Activated CD8-positive, alpha-beta memory T cell treated with anti-CD3 and anti-CD28 coated beads for 48 hours (primary cell): ENCODE measurements at places on chromosomes 11 and 22.

- DNase-seq = no peak
These were observed 6.1 kb upstream of the CHST1 start for GRCh38 chr11:45671246-45672171.

DNA sequence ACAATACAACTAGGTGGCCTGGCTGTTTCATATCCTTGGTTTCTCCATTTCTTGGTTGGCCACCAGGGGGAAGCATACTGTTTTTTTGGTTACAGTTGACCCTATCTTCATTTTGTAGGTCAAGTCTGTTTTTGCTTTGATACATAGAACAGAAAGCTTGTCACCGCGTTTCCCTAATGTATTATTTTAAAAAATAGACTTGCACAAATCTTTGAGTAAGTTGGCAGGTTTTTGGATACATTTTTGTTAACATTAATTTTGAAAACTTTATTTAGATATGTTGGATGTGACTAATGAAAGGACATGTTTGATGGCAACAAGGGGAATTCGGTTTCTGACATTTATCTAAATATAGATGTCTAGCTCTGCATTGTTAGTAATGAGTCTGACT, 3.0 kb downstream of the NCR3LG1 start:
- DNase-seq = peak; percentile 16

- no peak for DNase-seq
These were observed 542.9 kb downstream of the NTM start for GRCh38 chr11:131913267-131913666.

- DNase-seq = no peak
These were observed 3.1 kb downstream of the KRTAP5-1 start for GRCh38 chr11:1581976-1582375.

DNA sequence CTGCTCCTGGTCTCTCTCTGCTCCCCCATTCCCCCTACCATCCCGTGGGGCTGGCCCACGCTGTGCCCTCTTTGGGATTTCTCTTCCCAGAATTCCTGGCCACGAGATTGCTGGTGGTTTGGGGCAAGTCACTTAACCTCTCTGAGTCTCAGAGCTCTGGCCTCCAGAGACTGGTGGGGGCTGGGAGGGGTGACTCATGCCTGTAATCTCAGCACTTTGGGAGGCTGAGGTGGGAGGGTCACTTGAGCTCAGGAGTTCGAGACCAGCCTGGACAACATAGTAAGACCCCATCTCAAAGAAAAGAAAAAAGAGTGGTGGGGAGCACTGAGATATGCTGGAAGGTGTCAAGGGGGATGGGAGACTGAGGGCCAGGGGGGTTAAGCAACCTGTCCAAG, 18.3 kb downstream of the OTUB1 start:
- DNase-seq = no peak

GRCh38 chr11:117121176-117121575, 22.9 kb upstream of the PAFAH1B2 start:
- DNase-seq = no peak

DNA sequence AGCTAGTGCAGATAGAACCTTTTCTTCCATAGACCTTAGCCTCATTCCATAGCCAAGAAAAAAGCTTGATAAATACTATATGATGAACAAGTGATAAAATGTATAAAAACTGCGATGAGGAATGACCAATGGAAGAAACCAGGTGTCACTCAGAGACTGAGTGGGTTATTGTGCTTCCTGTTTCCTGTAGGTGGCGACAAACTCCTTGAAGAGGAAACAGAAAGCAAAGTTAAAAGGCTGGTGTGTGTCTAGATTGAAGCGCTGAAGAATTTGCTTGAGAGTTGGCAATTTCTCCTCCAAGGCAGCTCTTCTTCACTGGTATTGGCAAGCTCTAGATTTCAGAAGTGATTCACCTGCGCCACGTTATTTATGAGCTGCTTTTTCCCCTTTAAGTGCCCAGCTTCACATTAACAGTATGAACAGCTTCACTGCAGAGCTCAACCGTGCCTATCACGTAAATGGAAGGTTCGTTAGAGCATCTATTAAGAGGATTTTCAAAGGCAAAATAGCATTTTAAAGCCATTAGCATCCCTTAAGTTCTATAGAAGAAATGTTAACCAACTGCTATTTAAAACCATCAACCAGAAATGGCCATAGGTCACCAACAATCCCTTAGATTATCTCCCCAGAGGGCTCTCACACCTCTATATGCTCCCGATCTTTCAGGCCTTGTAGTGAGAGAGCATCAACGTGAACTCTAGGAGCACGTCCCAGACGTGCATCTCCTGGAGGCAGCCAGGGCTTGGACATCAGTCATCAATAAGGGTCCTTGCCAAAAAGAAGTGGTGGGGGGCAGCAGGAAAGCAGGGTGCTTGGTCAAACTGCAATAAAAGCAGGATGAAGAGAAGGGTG, 179.4 kb downstream of the CADM1 start:
- DNase-seq = no peak

GRCh38 chr22:35334004-35334403, 34.3 kb downstream of the TOM1 start:
- DNase-seq = no peak

- DNase-seq = no peak
These were observed 6.5 kb downstream of the MTMR2 start for GRCh38 chr11:95917193-95918036.

- DNase-seq = no peak
These were observed 54.8 kb downstream of the PTPRJ start for GRCh38 chr11:48034926-48035871.

DNA sequence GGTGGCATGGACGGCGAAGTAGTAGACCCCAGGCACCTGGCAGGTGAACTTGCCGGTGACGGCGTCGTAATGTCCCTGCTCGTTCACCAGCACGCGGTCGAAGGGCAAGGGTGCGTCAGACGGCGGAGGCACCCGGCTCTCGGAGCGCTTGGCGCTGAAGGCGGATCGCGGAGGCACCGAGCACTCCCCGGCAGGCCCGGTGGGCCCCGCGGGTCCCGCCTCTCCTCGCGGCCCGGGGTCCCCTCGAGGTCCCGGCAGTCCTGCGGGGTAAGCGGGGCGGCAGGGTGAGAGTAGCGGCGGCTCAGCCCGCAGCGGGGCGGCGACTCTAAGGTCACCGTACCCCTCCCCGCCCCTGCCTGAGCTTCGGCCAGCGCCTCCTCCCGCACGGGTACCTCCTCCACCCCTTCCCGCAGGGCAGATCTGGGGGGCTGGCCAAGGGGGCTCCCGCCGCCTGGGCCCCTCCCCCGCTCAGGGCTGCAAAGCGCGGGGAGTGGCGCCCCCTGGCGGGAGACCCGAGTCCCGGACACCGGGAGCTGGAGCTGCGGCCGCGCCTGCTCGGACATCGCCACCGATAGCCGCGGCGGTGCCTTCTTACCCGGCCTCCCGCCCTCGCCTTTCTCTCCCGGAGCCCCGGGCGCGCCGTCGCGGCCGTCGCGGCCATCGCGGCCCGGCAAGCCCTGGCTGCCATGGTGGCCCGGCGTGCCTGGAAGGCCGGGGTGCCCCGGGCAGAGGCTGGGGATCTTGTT, 921 bp downstream of the C1QTNF5 start:
- DNase-seq = no peak

DNA sequence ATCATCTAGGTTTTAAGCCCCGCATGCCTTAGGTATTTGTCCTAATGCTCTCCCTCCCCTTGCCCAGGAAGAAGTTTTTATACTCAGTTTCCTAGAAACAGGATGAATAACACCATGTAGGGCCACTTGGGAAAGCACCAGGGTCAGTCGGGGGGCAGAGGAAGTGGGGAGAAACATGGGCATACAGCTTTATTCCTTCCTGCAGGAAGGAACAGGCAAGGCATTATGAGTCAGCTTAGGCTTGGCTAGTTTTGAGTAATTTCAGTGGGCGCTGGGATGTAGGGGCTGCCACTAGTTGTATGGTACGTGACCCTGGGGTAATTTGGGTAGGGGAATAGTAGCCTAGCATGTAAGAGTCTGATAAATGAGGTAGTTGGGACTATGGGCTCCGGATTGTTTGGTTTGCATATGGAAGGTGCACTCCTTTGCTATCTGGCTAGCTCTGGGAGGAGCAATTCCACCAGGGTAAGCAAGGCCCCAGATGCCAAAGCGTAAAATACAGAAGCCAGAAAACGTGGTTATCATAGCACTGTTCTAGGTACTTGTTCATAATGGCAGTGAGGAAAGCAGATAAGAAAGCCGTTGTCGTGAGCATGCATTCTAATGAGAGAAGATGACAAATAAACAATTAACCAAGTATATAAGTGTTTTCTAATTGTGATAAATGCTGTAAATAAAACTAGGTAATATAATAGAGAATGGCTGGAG, 24.8 kb downstream of the ACER3 start:
- DNase-seq = no peak

- DNase-seq = no peak
These were observed 406.6 kb upstream of the ANO3 start for GRCh38 chr11:25925359-25925758.

DNA sequence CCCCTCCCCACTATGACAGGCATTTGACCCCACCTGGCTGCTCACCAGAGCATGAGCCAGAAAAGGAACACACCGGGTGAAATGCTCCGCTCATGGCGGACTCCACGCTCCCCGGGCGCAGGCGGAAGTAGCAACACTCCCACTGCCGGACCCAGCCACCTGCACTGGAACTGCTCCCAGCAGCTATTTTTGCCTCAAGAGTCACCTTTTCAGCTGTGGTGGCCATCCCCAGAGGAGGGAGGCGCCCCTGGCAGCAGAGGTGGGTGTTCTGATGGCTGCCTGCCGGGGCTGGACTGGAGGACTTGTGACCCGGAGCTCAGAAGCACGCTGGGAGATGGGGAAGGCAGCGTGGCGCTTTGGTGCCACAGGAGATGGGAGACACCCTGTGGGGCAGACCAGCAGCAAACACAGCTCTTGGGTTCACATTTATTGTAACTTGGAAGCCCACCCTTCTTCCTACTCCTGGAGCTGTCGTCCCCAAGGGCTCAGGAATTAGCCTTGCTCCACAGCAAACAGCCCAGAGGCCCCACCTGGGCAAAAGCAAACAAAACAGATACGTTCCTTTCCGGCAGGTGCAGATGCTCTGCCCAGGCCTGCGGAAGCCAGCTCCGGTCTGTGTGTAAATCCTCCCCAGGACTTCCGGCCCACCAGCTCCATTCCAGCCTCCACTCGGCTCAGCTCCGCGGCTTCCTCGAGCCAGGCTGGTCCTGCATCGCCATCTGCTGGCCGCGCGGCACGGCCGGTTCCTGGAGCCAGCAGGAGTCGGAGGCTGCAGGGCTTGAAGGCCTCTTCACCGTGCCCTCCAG, 3.7 kb downstream of the RPS19BP1 start:
- peak; percentile 81 for DNase-seq

- DNase-seq = no peak
These were observed 20.3 kb downstream of the ARFGAP2 start for GRCh38 chr11:47156333-47156732.

DNA sequence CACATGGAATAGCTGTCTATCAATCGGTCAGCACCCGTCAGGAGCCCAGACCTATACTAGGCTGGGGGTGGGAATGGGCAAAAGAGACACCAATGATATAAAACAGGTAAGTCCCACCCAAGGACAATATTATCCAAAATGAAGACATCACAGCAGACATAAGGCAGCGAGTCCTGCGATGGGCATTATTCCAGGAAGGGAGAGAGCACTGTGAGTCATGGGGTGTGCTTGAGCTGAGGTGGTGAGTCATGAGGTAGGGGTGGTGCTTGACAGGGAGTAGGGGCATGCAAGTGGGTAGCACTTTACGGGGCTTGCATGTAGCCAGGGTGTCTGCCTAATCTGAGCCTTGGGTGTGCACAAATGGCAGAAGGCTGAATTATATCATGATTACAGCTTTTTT, 605.0 kb upstream of the CADM1 start:
- DNase-seq = no peak

DNA sequence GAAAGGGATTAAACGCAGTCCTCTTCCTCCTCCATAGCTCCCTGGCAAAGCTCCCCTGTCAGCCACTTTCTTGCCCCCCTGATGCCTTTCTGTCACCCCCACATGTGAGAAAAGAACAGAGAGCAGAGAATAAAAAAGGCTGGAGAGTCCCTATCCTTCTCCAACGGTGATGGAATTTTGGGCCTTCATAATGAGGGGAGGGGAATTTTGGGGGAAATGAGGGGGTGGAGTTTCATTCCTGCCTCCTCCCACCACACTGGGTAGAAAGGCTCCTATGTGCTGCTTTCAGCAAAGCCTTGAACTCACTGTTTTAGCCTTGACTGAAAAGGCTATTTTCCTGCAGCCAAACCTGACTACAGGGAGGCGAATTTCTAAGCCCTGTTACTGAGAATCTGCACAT, 59.3 kb downstream of the C11orf58 start:
- DNase-seq = no peak

DNA sequence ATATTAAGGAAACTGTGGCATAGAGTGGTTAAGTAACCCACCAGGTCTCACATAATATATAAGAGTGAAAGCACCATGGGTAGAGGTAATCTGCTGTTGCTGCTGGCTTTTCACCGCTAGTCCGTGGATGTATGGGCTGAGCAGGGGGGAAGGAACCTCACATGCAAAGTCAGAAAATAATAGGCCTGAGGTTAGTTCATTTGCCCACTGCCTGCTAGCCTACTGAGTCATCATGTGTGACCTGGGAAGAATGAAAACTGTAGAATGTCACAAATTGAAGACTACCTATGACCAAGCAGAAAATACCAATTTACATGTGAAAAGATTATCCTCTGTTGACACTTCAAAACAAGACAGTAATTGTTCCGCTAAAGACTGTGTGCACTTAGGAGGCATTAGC, 560.1 kb upstream of the FAT3 start:
- DNase-seq = no peak

- DNase-seq = no peak
These were observed 347.8 kb downstream of the CNTN5 start for GRCh38 chr11:99368583-99368982.

DNA sequence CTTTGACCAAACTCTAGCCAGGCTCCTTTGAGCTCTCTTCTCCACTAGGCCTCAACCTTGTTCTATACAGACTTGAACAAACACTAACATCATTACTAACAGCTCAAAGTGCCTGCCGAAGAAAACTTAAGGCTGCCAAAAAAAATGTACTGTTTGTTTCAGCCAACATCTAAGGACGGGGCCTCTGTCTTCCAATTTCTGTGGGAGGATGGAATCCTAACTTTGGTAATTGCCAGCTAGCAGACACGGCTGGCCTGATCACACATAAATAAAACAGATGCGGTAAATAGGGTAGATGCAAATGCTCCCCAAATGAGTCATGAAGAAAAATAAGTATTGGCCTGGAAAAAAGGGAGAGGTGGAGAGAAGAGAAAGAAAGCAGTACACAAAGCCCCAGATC, 394.3 kb downstream of the TMEM135 start:
- DNase-seq = no peak

DNA sequence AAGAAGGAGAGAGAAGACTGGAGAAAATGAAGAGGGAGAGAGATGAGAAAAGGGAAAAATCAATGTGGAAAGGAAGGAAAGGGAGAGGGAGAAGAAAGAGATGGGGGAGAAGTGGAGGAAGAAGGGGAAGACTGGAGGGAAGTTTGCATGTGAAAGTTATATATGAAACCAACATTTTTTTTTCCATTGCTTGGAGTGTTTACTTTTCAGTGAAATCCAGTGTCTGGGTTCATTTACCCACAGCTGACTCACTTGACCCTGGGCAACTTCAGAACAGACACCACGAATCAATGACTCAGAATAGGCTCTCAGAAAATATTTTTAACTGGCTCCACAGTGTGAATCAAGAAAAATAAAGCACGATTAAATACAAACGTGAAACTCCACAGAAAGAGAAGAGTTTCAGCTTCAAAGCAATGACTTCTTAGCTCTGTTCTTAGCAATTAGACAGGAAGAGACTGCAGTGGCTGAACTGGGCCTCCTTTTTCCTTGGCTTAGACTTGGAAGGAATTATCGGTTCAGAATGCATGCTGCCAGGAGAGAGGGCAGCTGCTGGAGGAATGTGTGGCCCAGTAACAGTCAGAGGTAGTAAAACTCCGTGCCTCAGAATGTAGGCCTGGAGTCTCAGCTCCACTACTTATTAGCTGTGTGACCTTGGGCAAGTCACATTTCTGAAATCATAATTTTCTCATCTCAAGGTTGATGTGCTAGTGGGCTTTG, 237.5 kb downstream of the MIAT start:
- DNase-seq = no peak
